ENCODE measurements at places on chromosomes 6 and 20.

GRCh38 chr20:44768256-44768655 is 22.6 kb downstream of the KCNK15 start:
- no peak for DNase-seq

GRCh38 chr6:136592930-136593673 is 42.9 kb upstream of the MAP7 start:
- DNase-seq: no peak

DNA sequence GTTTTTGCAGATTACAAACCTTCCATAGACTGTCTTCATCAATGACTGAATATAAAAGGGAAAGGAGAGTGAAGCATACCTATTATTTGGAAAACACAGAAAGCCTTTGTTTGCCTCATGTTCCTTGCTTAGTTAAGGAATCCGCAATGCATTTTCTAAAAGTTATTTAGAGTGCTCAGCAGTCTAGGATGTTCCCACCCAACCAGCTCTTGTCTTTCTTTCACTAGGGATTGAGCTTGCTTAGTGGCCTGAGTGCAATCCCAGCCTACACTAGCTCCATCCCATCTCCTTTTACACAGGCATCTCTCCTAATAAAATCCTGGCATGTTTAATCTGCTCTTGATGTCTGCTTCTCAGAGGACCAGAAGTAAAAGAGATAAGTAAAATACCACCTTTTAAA is 850.5 kb upstream of the GJE1 start:
- DNase-seq: no peak

- DNase-seq: no peak
These were observed 31.1 kb downstream of the POFUT1 start for GRCh38 chr20:32238483-32239425.

DNA sequence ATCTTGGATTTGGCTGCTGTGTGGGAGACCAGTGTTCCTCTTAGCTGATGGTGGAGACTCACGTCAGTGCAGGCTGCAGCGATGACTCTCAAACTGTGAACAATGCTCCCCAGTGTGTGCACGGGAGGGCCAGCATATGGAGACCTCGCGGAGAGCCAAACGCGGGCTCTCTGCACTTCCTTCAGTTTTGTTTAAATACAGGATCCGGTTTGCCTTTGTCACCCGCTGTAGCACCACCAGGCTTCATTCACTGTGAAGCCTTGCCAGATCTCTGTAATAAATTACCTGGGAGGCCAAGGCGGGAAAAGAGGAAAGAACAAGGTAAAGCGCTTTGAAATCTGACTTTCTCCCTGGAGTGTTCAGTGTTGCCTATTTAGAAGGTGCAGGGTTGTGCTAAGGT is 30.7 kb upstream of the TMEM14A start:
- DNase-seq: no peak

GRCh38 chr6:131640100-131640499 is 3.0 kb downstream of the ENPP3 start:
- DNase-seq: peak; percentile 6

DNA sequence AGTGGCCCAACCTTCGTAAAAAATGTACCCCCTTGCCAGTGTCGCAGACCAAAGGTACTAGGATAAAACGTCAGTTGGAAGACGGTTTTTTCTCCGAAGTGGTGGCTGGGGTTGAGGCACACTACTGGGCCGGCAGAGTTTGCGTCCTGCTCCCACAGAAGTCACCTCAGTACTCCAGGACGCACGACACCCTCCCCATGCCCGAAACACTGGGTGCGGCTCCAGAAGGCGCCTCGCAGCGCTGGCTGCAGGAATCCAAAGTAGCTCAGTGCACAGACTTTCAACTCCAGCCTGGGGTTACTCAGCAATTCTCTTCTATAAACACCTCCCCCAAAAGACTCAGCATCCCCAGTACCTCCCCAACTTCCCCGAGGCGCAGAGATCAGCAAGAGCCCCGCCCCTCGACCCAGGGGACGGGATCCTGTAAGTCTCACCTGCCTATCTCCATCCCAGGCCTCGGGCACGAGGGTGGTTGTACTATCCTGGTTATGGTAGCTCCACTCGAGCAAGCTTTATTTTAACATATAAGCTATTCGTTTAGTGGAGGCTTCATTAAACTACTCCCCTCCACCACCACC is 88.2 kb downstream of the ZFP64 start:
- DNase-seq: no peak

DNA sequence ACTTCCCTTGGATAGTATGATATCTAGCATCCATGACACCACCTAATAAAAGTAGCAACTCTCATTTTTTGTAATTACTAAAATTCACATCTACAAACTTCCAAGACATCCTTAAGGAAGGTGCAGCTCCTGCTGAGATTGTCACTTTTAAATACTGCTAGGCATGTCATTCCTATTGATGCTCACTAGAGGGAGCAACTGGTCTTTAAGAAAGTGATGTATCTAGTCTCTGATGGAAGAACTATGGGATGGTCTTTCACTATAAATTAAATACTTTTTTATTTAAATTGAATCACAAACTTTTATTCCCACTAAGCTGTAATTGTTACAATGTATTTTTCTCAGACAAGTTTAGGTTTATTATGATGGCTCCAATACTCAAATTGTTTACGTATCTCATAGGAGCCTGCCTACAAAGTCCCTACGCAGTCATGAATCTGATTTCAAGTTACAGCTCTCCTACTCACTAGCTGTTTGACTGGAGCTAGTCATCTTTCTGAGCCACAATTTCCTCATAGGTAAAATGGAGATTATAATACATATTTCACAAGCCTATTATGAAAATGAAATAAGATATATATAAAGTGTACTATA is 8.1 kb upstream of the TSPYL1 start:
- no peak for DNase-seq

- no peak for DNase-seq
These were observed 1021.6 kb upstream of the FLRT3 start for GRCh38 chr20:15359056-15359455.

GRCh38 chr6:21333715-21334114 is 259.8 kb upstream of the SOX4 start:
- DNase-seq: no peak

DNA sequence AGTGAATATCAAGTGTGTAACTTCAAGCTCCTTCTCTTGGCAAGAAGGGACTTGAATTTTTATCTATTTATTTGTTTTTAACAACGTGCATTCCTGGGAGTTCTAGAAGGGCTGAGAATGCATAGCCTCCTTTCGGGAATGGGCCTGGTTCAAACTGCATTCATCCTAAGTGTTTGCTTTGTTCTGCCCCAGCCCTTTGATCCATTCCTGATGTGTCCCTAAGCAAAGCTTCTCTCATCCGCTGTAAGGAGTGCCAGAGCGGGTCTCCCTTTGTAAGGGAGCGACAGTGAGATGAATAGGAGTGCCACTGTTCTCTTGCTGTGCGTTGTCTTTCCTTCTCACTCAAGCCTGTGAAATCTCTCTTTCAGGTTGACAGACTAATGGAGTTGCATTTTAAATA is 61.0 kb upstream of the VSTM2L start:
- no peak for DNase-seq

- no peak for DNase-seq
These were observed 266.8 kb downstream of the ZFAND3 start for GRCh38 chr6:38086346-38086745.

GRCh38 chr6:43703512-43704429 is 16.2 kb upstream of the MRPS18A start:
- no peak for DNase-seq

- DNase-seq: no peak
These were observed 4.2 kb upstream of the FBXO30 start for GRCh38 chr6:145818796-145819195.

DNA sequence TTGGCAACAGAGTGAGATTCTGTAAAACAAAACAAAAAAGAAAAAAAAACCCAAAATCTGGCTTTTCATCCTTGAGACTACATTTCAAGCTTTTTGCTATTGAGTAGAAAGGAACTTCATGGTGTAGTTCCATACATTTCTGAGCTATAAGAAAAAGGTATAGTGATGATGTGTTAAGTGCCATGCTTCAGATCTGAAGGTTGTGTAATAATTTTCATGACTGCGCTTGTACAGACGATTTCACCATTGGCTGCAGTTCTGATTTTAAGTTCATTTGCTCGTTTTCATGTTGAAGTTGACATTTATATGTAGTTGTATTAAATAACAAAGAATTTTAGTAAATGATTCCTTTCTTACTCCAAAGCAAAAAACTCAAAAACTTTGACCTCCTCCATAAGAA is 247.6 kb downstream of the ARID1B start:
- no peak for DNase-seq

GRCh38 chr6:129764761-129765407 is 54.9 kb upstream of the ARHGAP18 start:
- no peak for DNase-seq

- no peak for DNase-seq
These were observed 214.7 kb upstream of the PROKR2 start for GRCh38 chr20:5531318-5532081.

All from GM06990 (cell line).